Activated CD4-positive, alpha-beta T cell treated with anti-CD3 and anti-CD28 coated beads, Interleukin-2, amount 10 ng/mL, durations not matched to agents 24 days and 14 days (primary cell): ENCODE measurements at places on chromosomes 1 and 21. TPM values are rescaled to one million over a fixed set of nuclear protein-coding genes. Genes with fewer than 3 reads are reported as not detected.

KRTAP11-1 gene
- not detected in 2 replicates for total RNA-seq

PGLYRP4 gene
- total RNA-seq, result not detected in 2 replicates

DNASE2B gene
- total RNA-seq, result not detected in 2 replicates

MXRA8 gene
- total RNA-seq, result 0.24 and 0.75 TPM in 2 replicates

TTC34 gene
- total RNA-seq, result 1.3 and 1.8 TPM in 2 replicates

DNA sequence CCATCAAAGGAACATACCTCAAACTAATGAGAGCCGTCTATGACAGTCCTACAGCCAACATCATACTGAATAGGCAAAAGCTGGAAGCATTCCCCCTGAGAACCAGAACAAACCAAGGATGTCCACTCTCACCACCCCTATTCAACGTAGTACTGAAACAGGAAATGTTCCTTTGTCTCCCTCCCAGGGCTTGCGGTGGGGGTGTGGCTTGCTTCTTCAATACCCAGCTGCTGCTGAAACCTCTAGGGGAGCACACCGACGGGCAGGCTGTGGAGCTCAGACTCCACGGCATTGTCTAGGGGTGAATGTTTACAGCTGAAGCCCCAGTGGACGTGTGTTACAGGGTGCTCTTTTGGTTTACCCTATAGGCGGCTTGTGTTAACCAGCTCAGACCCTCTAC lies 30.5 kb upstream of the B3GALT2 start:
- no peak overlapping the region for H3K27ac ChIP-seq
- H3K36me3 ChIP-seq, result peaks cover 64% of the 10 kb centered on the region
- DNase-seq, result no peak
- no peak overlapping the region for H3K4me3 ChIP-seq
- no peaks in the 10 kb centered on the region for H3K27me3 ChIP-seq

GRCh38 chr1:216600730-216601609 lies 122.3 kb downstream of the ESRRG start:
- no peaks in the 10 kb centered on the region for H3K36me3 ChIP-seq
- H3K4me1 ChIP-seq, result peaks cover 3% of the 10 kb centered on the region
- H3K27ac ChIP-seq, result no peak overlapping the region
- H3K27me3 ChIP-seq, result peaks cover 23% of the 10 kb centered on the region

GRCh38 chr1:183543619-183544204 lies 46.5 kb downstream of the NCF2 start:
- no peaks in the 10 kb centered on the region for H3K27me3 ChIP-seq
- H3K4me3 ChIP-seq, result no peak overlapping the region
- peak; percentile 77 for DNase-seq
- peak overlapping the region; percentile 12 for H3K27ac ChIP-seq
- peaks cover 12% of the 10 kb centered on the region for H3K4me1 ChIP-seq
- H3K36me3 ChIP-seq, result peaks cover 67% of the 10 kb centered on the region

- no peak for DNase-seq
- no peak overlapping the region for H3K4me3 ChIP-seq
- H3K27ac ChIP-seq, result peak overlapping the region; percentile 51
- peaks cover 17% of the 10 kb centered on the region for H3K36me3 ChIP-seq
Measured at GRCh38 chr1:233114159-233114558, 163.7 kb downstream of the NTPCR start.

DNA sequence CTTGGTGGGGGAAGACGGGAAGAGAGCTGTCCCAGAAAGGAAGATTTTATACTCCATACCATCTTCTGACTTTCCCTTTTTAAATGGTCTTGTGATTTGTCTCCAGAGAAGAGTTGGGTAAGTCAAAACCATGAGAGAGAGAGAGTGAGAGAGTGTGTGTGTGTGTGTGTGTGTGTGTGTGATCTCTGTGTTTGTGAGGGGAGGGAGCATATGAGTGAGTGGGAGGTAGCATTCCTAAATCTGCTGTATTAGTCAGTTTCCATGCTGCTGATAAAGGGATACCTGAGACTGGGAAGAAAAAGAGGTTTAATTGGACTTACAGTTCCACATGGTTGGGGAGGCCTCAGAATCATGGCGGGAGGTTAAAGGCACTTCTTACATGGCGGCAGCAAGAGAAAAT lies 102.0 kb upstream of the VANGL1 start:
- DNase-seq, result no peak
- no peaks in the 10 kb centered on the region for H3K4me1 ChIP-seq
- H3K27me3 ChIP-seq, result no peaks in the 10 kb centered on the region
- no peak overlapping the region for H3K27ac ChIP-seq
- H3K36me3 ChIP-seq, result no peaks in the 10 kb centered on the region

GRCh38 chr1:203158423-203158822 lies 17.2 kb downstream of the MYBPH start:
- H3K36me3 ChIP-seq, result no peaks in the 10 kb centered on the region
- H3K4me1 ChIP-seq, result no peaks in the 10 kb centered on the region
- DNase-seq, result no peak
- no peak overlapping the region for H3K27ac ChIP-seq
- H3K27me3 ChIP-seq, result peaks cover 15% of the 10 kb centered on the region
- no peak overlapping the region for H3K4me3 ChIP-seq

DNA sequence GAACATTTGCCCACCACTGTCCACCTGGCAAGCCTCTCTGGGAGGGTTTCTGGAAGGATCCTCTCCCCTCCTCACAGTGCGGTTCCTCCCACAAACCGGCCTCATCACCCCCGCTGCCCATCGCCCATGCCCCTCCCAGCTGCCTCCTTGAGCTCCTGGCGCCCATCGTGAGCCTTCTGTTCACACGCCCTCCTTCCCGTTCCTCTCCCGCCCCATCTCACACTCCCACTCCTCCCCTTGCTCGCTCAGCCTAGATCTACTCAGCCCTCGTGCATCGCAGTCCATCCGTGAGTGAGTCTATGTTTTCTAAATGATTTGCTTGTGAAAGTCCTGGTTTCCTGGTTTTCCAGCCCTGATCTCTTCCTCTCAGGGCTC lies 119.1 kb upstream of the C1orf174 start:
- H3K27ac ChIP-seq, result no peak overlapping the region
- DNase-seq, result no peak
- H3K4me3 ChIP-seq, result no peak overlapping the region
- H3K4me1 ChIP-seq, result no peaks in the 10 kb centered on the region

GRCh38 chr1:160394673-160395072 lies 5.7 kb upstream of the VANGL2 start:
- H3K27ac ChIP-seq, result no peak overlapping the region
- H3K4me1 ChIP-seq, result no peaks in the 10 kb centered on the region
- DNase-seq, result no peak
- peaks cover 41% of the 10 kb centered on the region for H3K27me3 ChIP-seq
- H3K4me3 ChIP-seq, result no peak overlapping the region
- no peaks in the 10 kb centered on the region for H3K36me3 ChIP-seq

- H3K4me1 ChIP-seq, result no peaks in the 10 kb centered on the region
- no peak overlapping the region for H3K4me3 ChIP-seq
- H3K27ac ChIP-seq, result no peak overlapping the region
- no peaks in the 10 kb centered on the region for H3K27me3 ChIP-seq
Measured at GRCh38 chr1:103416681-103417286, 108.7 kb upstream of the RNPC3 start.

- no peaks in the 10 kb centered on the region for H3K27me3 ChIP-seq
- DNase-seq, result no peak
- peaks cover 29% of the 10 kb centered on the region for H3K36me3 ChIP-seq
- H3K27ac ChIP-seq, result no peak overlapping the region
Measured at GRCh38 chr21:43021191-43021590, 46.8 kb downstream of the PKNOX1 start.

- DNase-seq, result peak; percentile 47
- no peaks in the 10 kb centered on the region for H3K27me3 ChIP-seq
- H3K27ac ChIP-seq, result no peak overlapping the region
- H3K36me3 ChIP-seq, result no peaks in the 10 kb centered on the region
- peaks cover 25% of the 10 kb centered on the region for H3K4me1 ChIP-seq
- no peak overlapping the region for H3K4me3 ChIP-seq
Measured at GRCh38 chr1:200380589-200381021, 29.2 kb downstream of the ZNF281 start.

- no peaks in the 10 kb centered on the region for H3K4me1 ChIP-seq
Measured at GRCh38 chr1:161710560-161710959, 3.5 kb downstream of the FCRLA start.

DNA sequence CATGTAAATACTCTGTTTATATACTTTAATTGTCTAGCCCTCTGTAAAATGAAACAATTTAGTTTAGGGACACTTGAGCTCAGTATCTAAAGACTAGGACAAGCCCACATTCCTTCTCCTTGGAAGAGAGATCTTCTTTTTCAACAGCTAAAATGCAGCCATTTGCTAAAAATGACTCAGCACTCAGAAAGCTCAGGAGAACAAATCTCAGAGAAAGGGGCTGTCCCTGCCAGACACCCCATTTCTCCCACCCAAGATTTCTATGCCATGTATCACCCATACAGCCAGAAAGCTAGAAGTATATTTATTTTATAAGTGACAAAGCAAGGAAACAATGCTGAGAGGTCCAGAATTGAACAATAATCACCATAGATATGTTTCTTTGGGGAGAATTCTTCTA lies 23.2 kb upstream of the PRDX6 start:
- peak; percentile 10 for DNase-seq
- peaks cover 40% of the 10 kb centered on the region for H3K36me3 ChIP-seq
- no peak overlapping the region for H3K27ac ChIP-seq
- H3K4me1 ChIP-seq, result peaks cover 13% of the 10 kb centered on the region
- no peak overlapping the region for H3K4me3 ChIP-seq

GRCh38 chr1:183235503-183235902 lies 49.4 kb downstream of the LAMC2 start:
- no peak for DNase-seq
- no peak overlapping the region for H3K27ac ChIP-seq
- H3K36me3 ChIP-seq, result no peaks in the 10 kb centered on the region
- H3K4me1 ChIP-seq, result no peaks in the 10 kb centered on the region

- no peaks in the 10 kb centered on the region for H3K36me3 ChIP-seq
- H3K4me1 ChIP-seq, result no peaks in the 10 kb centered on the region
- H3K27me3 ChIP-seq, result peaks cover 54% of the 10 kb centered on the region
- no peak overlapping the region for H3K27ac ChIP-seq
Measured at GRCh38 chr1:207918581-207918980, 7.7 kb upstream of the CD34 start.

GRCh38 chr1:67300561-67300960 lies 7.1 kb upstream of the IL12RB2 start:
- no peak overlapping the region for H3K27ac ChIP-seq
- H3K4me1 ChIP-seq, result peaks cover 62% of the 10 kb centered on the region
- H3K27me3 ChIP-seq, result no peaks in the 10 kb centered on the region
- DNase-seq, result no peak

DNA sequence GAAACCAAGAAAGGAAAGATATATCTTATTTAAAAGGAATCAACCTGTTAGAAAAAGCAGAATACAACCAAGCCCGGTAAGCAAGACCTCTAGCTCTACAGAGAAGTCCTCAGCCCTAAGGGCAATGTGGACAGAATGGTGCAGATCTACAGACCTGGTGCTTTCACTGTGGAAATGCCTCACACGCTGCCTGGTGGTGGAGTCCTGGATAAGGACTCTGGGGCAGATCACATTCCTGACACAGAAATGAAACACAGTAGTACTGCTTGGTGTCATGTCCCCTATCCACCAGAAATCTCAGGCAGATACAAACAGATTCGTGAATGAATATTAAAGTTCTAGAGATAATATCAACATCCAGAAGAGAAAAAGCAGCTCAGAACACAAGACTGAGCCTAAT lies 6.8 kb downstream of the CNN3 start:
- no peaks in the 10 kb centered on the region for H3K36me3 ChIP-seq
- peaks cover 14% of the 10 kb centered on the region for H3K27me3 ChIP-seq
- no peak overlapping the region for H3K27ac ChIP-seq
- no peaks in the 10 kb centered on the region for H3K4me1 ChIP-seq
- no peak for DNase-seq
- H3K4me3 ChIP-seq, result no peak overlapping the region

DNA sequence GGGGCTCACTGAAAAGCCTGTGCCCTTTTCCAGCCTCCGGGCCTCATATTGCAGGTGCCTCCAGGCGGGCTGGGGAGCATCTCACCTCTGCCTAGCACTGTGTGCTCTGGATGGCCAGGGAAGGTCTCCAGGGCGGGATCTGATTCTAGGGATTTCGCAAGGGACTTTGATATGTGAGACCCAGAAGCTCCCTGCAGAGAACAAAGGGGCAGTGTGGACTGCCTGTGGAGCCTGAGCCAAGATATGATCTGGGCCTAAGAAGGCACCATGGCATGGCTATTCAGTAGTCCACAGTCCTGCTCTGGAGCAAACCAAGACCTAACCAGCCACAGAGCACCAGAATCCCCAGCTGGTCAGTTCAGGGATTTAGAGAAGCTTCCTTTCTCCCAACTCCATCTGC lies 157.2 kb downstream of the ST6GALNAC5 start:
- no peak for DNase-seq
- no peak overlapping the region for H3K4me3 ChIP-seq
- H3K27ac ChIP-seq, result no peak overlapping the region
- no peaks in the 10 kb centered on the region for H3K36me3 ChIP-seq
- H3K27me3 ChIP-seq, result peaks cover 6% of the 10 kb centered on the region
- no peaks in the 10 kb centered on the region for H3K4me1 ChIP-seq

GRCh38 chr1:182984138-182984537 lies 31.2 kb upstream of the SHCBP1L start:
- no peaks in the 10 kb centered on the region for H3K36me3 ChIP-seq
- no peak overlapping the region for H3K27ac ChIP-seq
- H3K4me1 ChIP-seq, result no peaks in the 10 kb centered on the region
- no peak overlapping the region for H3K4me3 ChIP-seq

DNA sequence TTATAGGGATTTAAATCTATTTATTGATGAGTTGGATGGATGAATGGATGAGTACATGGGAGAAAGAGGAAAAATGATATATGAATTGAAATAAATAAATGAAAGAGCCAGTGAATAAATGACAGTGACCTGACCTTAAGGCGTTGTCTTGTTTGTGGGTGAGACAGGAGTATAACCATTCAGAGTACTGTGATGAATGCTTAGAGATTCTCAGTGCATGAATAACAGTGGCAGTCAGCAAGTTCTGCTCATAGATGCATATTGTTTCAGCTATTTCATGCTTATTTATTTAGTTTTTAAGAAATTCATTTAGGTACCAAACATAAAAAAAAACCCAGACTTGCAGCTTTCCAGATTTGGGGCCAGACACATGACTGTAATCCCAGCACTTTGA lies 116.4 kb downstream of the FGGY start:
- H3K4me3 ChIP-seq, result no peak overlapping the region
- H3K4me1 ChIP-seq, result no peaks in the 10 kb centered on the region
- H3K27me3 ChIP-seq, result no peaks in the 10 kb centered on the region
- DNase-seq, result no peak
- no peaks in the 10 kb centered on the region for H3K36me3 ChIP-seq

- H3K4me1 ChIP-seq, result no peaks in the 10 kb centered on the region
- no peaks in the 10 kb centered on the region for H3K36me3 ChIP-seq
- no peaks in the 10 kb centered on the region for H3K27me3 ChIP-seq
- no peak overlapping the region for H3K4me3 ChIP-seq
Measured at GRCh38 chr1:247747616-247748015, 325 bp downstream of the OR14A2 start.

DNA sequence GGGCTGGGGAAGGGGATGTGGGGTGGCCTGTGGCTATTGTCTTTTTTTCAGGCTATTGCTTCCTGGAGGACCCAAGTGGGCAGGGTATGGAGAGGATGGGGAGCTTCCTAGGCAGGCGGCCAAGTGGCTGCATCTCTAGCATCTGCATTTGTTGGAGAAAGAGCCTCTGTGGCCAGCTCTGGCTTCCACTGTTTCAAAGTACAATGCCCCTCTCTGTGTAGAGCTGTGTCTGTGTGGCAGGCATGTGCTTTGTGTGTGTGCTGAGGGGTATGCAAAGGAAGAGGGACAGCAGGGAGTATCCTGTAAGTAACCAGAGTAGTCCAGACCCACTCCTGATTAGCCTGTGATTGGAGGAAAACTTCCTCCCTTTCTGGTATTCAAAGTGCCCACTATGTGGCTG lies 40.6 kb downstream of the KCNA2 start:
- no peaks in the 10 kb centered on the region for H3K4me1 ChIP-seq
- no peak overlapping the region for H3K4me3 ChIP-seq
- H3K36me3 ChIP-seq, result no peaks in the 10 kb centered on the region
- peaks cover 36% of the 10 kb centered on the region for H3K27me3 ChIP-seq
- DNase-seq, result no peak

- no peaks in the 10 kb centered on the region for H3K4me1 ChIP-seq
- H3K36me3 ChIP-seq, result no peaks in the 10 kb centered on the region
- no peak overlapping the region for H3K27ac ChIP-seq
- no peak for DNase-seq
- H3K4me3 ChIP-seq, result no peak overlapping the region
Measured at GRCh38 chr1:18085387-18086074, 22.1 kb upstream of the IGSF21 start.
